ENCODE measurements at places on chromosomes 6 and 20. TPM values are rescaled to one million over a fixed set of nuclear protein-coding genes. Genes with fewer than 3 reads are reported as not detected.

Gene MDFI
- not detected for total RNA-seq

Gene APOBEC2
- total RNA-seq, result not detected

Gene PPP1R16B
- total RNA-seq, result 99.3 TPM

GRCh38 chr6:155335265-155335664, 21.0 kb upstream of the TFB1M start:
- DNase-seq, result no peak

DNA sequence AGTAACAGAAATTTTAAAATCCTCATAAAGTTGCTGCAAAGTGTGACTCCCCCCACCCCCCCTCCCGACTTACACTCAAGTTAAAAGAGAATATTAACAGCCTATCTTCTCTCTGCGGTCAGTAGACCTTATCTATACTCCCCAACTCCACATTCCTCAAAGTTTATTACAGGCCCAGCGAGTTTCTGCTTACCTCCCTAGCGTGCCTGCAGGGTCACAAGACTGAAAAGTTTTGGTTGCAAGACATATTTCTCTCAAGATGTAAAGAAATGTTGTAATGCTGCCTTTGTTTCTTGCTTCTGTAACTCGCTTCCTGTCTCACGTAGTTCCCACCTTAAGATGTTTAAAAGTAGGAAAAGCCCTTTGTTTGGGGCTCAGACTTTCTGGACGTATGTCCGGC, 699.6 kb downstream of the PHF3 start:
- no peak for DNase-seq

All from activated B cell treated with CpG ODN at 0.5 μM for 24 hours (primary cell).